ENCODE measurements at places on chromosomes 7 and 10. TPM values are rescaled to one million over a fixed set of nuclear protein-coding genes. Genes with fewer than 3 reads are reported as not detected.
A peak's percentile ranks its signal among the peaks of the same experiment; 100 is the strongest.

The CHAT gene
- not detected for total RNA-seq

- H3K27ac ChIP-seq = peak overlapping the region; percentile 78
- DNase-seq = no peak
- H3K27me3 ChIP-seq = no peaks in the 10 kb centered on the region
These were observed 32.2 kb downstream of the IL15RA start for GRCh38 chr10:5945190-5945509.

- no peaks in the 10 kb centered on the region for H3K36me3 ChIP-seq
- no peaks in the 10 kb centered on the region for H3K27me3 ChIP-seq
- peaks cover 7% of the 10 kb centered on the region for H3K4me1 ChIP-seq
These were observed 112.4 kb downstream of the ELMO1 start for GRCh38 chr7:37336259-37336658.

- H3K4me3 ChIP-seq = no peak overlapping the region
- H3K4me1 ChIP-seq = no peaks in the 10 kb centered on the region
- H3K27me3 ChIP-seq = no peaks in the 10 kb centered on the region
- no peaks in the 10 kb centered on the region for H3K36me3 ChIP-seq
These were observed 177.1 kb downstream of the USP6NL start for GRCh38 chr10:11434324-11434723.

- DNase-seq = no peak
- no peaks in the 10 kb centered on the region for H3K27me3 ChIP-seq
- no peaks in the 10 kb centered on the region for H3K36me3 ChIP-seq
- H3K4me3 ChIP-seq = no peak overlapping the region
- no peaks in the 10 kb centered on the region for H3K4me1 ChIP-seq
These were observed 13.9 kb upstream of the ABCC2 start for GRCh38 chr10:99768556-99768955.

The AKR1B1 gene
- 106 TPM for total RNA-seq

DNA sequence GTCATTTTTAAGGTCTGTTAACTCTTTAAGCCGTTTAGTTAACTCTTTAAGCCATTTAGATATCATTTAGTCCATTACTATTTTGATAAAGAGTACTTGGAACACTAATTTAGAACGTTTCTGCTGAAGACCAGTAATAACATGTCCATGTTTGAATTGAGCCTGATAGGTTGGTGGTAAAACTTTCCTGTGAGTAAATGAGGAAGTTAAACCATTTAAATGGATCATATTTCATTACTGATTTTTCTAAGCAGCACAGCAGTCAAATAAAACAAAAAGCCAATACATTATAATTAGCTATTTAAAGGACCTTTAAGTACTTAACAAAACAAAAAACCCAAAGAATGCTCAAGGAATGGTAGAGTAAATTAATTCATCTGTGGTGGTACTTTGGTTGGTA is 29.4 kb downstream of the PHTF2 start:
- H3K4me1 ChIP-seq = no peaks in the 10 kb centered on the region
- H3K4me3 ChIP-seq = no peak overlapping the region
- H3K27me3 ChIP-seq = no peaks in the 10 kb centered on the region

- H3K4me1 ChIP-seq = peaks cover 31% of the 10 kb centered on the region
- H3K4me3 ChIP-seq = peak within 1 kb of the TSS; percentile 87
- H3K27ac ChIP-seq = peak within 1 kb of the TSS; percentile 97
- H3K27me3 ChIP-seq = no peaks in the 10 kb centered on the region
- H3K36me3 ChIP-seq = no peaks in the 10 kb centered on the region
These were observed at the start of gene CUL1 for GRCh38 chr7:148698397-148699023. Gene CUL1, plus strand, starts transcription at chr7:148698903. Its CDS starts 31,220 bp downstream, at chr7:148730123.

- H3K36me3 ChIP-seq = no peaks in the 10 kb centered on the region
- H3K4me3 ChIP-seq = peak overlapping the region; percentile 46
- peaks cover 85% of the 10 kb centered on the region for H3K27me3 ChIP-seq
- no peaks in the 10 kb centered on the region for H3K4me1 ChIP-seq
These were observed 74.5 kb upstream of the LEP start for GRCh38 chr7:128166603-128167041.

DNA sequence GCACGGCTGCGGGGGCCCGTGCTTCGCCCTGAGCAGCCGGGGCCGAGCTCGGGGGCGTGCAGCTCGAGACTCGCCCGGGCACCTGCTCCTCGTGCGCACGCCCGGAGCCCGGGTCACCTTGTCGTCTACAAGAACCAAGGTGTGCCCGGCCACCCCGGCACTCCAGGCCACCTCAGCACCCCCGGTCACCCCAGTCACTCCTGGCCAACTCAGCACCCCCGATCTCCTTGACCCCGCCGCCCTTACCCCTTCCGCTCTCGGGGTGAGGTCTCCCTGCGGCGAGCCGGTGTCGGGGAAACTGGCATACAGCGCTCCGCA is 268 bp upstream of the IGFBP3 start:
- no peaks in the 10 kb centered on the region for H3K36me3 ChIP-seq
- peak overlapping the region; percentile 24 for H3K27ac ChIP-seq
- no peak for DNase-seq
- peaks cover 15% of the 10 kb centered on the region for H3K4me1 ChIP-seq

- no peak overlapping the region for H3K4me3 ChIP-seq
- H3K27me3 ChIP-seq = peaks cover 2% of the 10 kb centered on the region
These were observed 32.1 kb downstream of the VSTM4 start for GRCh38 chr10:49083261-49083660.

The EVX1 gene
- not detected for total RNA-seq

- DNase-seq = no peak
- peaks cover 40% of the 10 kb centered on the region for H3K36me3 ChIP-seq
- no peak overlapping the region for H3K4me3 ChIP-seq
- H3K27ac ChIP-seq = no peak overlapping the region
These were observed 13.4 kb downstream of the DPCD start for GRCh38 chr10:101601541-101601940.

The HTR7 gene
- total RNA-seq = 0.44 TPM

GRCh38 chr10:75512203-75512933 is 80.9 kb downstream of the LRMDA start:
- no peak overlapping the region for H3K4me3 ChIP-seq
- H3K27ac ChIP-seq = no peak overlapping the region
